ENCODE measurements at places on chromosomes 13 and 19.

GRCh38 chr13:20231839-20232555 lies at the start of gene GJB6:
Gene GJB6, minus strand, starts transcription at chr13:20232319. Its CDS starts 8,839 bp downstream, at chr13:20223480.
- no peak for DNase-seq

DNA sequence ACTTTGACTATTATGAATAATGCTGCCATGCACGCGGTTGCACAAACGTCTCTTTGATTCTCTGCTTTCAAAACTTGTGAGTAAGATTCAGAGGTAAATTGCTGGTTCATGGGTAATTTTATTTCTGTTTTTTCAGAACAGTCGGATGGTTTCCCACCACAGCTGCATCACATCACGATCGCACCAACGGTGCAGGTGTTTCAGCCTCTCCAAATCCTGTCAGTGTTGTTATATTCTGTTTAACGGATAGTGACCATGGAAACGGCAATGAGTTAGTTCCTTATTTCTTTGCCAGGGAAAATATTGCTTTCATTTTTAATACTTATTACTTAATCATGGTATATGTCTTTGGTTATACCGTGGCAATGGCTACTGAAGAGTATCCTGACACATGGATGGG lies 19.1 kb upstream of the ZNF835 start:
- DNase-seq, result no peak

GRCh38 chr13:29908416-29909080 lies 58.1 kb upstream of the UBL3 start:
- peak; percentile 79 for DNase-seq

DNA sequence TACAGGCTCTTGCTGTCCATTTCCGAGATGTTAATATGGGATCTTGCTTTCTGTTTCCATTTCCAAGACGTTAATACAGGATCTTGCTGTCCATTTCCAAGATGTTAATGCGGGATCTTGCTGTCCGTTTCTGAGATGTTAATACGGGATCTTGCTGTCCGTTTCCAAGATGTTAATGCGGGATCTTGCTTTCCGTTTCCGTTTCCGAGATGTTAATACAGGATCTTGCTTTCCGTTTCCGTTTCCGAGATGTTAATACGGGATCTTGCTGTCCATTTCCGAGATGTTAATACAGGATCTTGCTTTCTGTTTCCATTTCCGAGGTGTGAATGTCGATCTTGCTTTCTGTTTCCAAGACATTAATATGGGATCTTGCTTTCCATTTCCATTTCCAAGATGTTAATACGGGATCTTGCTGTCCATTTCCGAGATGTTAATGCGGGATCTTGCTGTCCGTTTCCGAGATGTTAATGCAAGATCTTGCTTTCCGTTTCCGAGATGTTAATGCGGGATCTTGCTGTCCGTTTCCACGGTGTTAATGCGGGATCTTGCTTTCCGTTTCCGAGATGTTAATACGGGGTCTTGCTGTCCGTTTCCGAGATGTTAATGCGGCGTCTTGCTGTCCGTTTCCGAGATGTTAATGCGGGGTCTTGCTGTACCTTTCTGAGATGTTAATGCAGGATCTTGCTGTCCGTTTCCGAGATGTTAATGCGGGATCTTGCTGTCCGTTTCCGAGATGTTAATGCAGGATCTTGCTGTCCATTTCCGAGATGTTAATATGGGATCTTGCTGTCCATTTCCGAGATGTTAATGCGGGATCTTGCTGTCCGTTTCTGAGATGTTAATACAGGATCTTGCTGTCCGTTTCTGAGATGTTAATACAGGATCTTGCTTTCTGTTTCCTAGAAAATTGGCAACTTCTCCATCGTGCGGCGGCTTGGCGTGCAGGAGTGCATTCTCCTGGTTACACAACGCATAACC lies 38.3 kb downstream of the PEX11G start:
- peak; percentile 17 for DNase-seq

DNA sequence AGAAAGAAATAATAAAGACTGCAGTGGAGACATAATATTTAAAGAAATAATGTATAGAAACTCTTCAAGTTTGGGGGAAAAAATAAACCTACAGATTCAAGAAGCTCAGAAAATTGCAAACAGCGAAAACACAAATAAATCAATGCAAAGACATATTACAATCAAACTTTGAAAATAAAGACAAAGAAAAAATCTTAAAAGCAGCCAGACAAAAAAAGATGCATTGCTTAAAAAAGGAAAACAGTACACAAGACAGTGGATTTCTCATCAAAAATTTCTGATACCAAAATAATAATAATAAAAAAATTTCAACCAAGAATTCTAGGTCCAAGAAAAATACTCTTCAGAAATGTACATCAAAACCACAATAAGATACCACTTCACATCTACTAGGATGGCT lies 681.0 kb downstream of the UQCRFS1 start:
- no peak for DNase-seq

GRCh38 chr13:26184791-26185250 lies 37.3 kb downstream of the RNF6 start:
- DNase-seq, result peak; percentile 68

GRCh38 chr13:23956106-23956505 lies 58.8 kb upstream of the C1QTNF9B start:
- DNase-seq, result no peak

DNA sequence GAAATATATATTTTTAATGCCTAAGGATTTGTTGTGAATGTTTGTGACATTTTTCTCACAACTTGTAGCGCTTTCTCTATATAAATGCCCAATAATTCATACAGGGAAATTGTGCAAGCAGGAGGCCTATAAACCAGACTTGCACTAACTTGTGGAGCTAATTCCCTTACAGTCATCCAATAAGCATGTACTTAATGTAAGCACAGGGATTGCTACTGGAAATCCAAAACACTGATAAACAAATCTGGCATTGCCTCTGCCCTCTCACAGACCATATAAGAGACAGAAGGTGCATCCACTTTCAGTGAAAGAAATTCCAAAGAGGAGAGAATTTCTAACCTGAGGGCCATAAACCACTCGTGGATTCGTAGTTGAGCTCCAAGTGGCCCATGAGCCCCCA lies 518.8 kb downstream of the MYO16 start:
- peak; percentile 36 for DNase-seq

- DNase-seq, result no peak
Observed at GRCh38 chr13:78298657-78299056, 304.7 kb downstream of the POU4F1 start.

- no peak for DNase-seq
Observed at GRCh38 chr13:100476963-100477362, 111.6 kb downstream of the GGACT start.

- DNase-seq, result no peak
Observed at GRCh38 chr13:106568299-106569003, 514 bp upstream of the ARGLU1 start.

DNA sequence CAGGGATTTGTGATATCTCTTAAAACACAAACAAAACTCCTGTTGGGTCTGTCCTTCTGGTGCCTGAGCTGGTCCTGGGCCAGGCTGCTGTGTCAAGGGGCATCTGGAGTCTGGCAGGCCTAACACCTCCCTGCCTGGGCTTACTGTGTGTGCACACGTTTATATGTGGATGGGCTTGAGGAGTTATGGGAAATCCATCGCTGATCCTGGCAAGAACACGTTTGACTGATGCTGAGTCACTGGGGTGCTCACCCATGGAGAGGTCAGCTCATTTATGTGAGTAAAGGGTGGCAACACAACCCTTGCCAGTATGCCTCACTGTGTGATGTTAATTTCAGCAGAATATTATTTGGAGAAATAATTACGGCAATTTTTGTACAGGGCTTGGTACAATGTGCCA lies 44.5 kb upstream of the PCDH8 start:
- no peak for DNase-seq

GRCh38 chr19:16288544-16288943 lies 36.1 kb upstream of the KLF2 start:
- DNase-seq, result peak; percentile 50

GRCh38 chr13:50106559-50106958 lies 91.3 kb downstream of the KCNRG start:
- DNase-seq, result no peak

GRCh38 chr13:86003029-86003428 lies 203.8 kb upstream of the SLITRK6 start:
- no peak for DNase-seq

All from fibroblast of skin of scalp (primary cell).